ENCODE measurements at places on chromosomes 11 and 22.

DNA sequence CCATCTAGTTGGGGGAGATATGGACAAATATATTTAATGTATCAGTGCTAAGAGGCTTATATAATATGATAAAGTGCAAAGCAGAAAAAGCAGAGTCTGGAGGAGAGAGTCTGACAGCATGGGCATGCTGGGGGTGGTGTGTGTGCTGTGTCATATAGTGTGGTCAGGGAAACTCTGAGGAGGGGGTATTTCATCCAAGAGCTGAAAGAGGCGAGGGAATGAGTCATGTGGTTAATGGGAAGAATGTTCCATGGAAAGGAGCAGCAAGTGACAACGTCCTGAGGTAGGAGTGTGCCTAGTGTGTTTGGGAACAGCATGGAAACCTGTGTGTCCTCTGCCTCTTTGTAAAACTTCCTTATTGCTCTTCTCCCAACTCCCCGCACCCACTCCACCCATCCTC is 38.0 kb downstream of the EIF3F start:
- no peak for DNase-seq

- DNase-seq, result no peak
These were observed 28.7 kb downstream of the UPB1 start for GRCh38 chr22:24523873-24524272.

DNA sequence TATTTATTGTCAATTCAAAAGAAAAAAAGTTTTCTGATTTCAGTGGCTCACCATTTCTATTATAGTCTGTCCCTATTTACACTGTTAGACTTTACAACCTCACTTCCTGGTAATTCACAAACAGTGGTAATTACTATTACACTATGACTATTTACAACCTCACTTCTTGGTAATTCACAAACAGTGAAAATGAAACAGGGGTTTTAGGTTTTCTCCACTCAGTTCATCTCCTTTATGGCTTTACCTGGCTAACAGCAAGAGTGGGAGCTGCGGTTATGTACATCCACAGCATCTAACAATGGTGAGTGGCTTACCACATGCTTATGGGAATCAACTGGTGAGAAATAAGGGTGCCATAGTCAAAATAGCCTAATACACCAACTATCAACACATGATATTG is 166.4 kb downstream of the CASP12 start:
- DNase-seq, result no peak

- DNase-seq, result no peak
These were observed 24.4 kb upstream of the IZUMO1R start for GRCh38 chr11:94279996-94280395.

- DNase-seq, result no peak
These were observed 8.3 kb upstream of the SLC39A13 start for GRCh38 chr11:47399860-47400767.

GRCh38 chr11:83608571-83608970 is 322.4 kb upstream of the CCDC90B start:
- DNase-seq, result no peak

GRCh38 chr22:46233231-46233630 is 16.9 kb downstream of the CDPF1 start:
- DNase-seq, result no peak

- DNase-seq, result no peak
These were observed 19.4 kb downstream of the APLP2 start for GRCh38 chr11:130088919-130089673.

DNA sequence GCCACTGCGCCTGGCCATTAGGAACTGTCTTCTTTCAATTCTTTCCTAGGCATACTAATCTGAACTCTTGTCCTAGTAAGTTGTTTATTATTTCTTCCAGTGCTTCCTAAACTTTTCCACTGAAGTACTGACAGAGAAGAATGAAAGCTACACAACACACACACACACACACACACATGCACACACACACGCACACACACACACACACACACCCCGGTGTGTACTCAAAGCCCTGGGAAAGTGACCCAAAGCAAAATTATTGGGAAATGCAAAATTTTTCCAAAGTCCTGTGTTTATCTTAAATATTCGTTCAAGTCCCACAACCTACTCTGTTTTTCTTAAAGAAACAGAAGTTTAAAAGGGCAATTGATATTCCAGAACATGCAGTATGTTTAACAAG is 19.4 kb upstream of the SIK2 start:
- no peak for DNase-seq

DNA sequence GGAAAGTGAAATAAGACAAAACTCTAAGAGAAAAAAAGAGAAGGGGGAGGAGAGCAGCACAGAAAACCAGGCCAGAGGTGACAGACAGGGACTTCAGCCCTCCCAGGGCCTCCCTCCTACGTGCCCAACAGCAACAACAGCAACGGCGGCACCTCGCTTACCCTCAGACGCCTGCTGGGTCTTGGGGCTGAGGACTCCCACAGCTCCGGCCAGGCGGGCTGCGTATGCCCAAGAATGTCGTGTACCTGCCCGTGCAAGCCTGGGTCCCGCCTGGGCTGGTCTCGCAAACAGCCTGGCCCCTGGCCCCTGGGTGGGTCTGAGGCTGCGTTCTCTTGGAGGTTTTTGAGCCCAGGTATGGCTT is 30.5 kb downstream of the ARAP1 start:
- no peak for DNase-seq

GRCh38 chr11:59822989-59823566 is 12.5 kb upstream of the MRPL16 start:
- no peak for DNase-seq

DNA sequence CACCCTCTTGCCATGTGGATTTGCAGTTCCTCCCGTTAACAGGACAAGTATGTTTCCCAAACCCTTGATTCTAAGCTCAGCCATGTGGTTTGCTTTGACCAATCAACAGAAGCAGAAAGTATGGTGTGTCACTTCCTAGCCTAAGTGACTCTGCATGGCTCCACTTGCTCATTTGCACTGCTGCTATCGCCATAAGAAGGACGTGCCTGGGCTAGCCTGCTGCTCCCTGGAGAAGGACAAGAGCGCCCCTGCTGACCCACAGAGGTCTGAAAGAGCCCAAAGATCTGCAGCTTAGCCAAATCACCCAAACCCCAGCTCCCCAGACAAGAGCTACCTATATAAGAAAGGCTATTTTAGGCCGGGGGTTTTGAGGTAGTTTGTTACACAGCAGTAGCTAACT is 18.0 kb downstream of the TBRG1 start:
- DNase-seq, result no peak

DNA sequence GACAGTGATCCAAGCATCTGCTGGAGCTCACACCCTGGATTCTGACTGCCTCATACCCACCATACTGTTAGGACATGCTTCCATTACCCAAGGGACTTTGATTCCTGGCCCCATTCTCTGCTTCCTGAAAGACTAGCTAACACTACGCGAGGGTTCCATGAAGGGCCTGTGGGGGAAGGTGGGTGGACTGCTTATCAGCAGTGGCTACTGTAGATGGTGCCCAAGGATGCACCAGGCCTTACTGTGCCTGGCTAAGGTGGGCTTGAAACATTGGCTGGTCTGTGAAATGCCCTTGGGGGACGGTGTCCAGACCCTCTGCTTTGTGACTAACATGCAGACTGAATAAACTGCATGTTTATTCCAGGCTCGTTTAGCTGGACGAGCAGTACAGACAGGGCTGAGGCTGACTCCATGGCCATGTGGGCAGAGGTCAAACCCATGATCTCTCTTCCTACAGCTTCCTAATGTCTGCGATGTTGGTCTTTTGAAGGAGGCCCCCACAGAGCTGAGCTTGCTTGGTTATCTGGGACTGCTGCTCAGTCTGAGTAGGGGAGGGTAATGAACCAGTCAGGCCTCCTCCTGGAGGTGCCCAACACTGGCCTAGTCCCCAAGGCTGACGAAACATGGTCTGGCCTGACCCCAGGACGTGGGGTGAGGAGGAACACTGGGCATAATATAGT is 48.3 kb upstream of the PHOX2A start:
- DNase-seq, result no peak

- no peak for DNase-seq
These were observed 61.0 kb downstream of the BMAL1 start for GRCh38 chr11:13338427-13339069.

- DNase-seq, result no peak
These were observed 206.4 kb upstream of the E2F8 start for GRCh38 chr11:19447150-19447566.

- DNase-seq, result no peak
These were observed 50.4 kb downstream of the NELL1 start for GRCh38 chr11:20719821-20720220.
